ENCODE measurements at places on chromosomes 5 and 9. TPM values are rescaled to one million over a fixed set of nuclear protein-coding genes. Genes with fewer than 3 reads are reported as not detected.

The PKD2L2 gene
- 1.9 TPM for total RNA-seq

The SUSD3 gene
- 3.7 TPM for total RNA-seq

The PCDHB12 gene
- total RNA-seq = 4.8 TPM

The PRUNE2 gene
- 26.3 TPM for total RNA-seq

The CDKN2A gene
- total RNA-seq = not detected

The ARHGEF39 gene
- total RNA-seq = 1.0 TPM

The CAVIN4 gene
- 392 TPM for total RNA-seq

The SLC6A19 gene
- not detected for total RNA-seq

The EQTN gene
- total RNA-seq = 0.51 TPM

The CDKN2B gene
- 2.2 TPM for total RNA-seq

The LAMC3 gene
- 6.4 TPM for total RNA-seq

The KLHL3 gene
- total RNA-seq = 15.5 TPM

The BARHL1 gene
- total RNA-seq = not detected

The CD72 gene
- 1.7 TPM for total RNA-seq

The HAPLN1 gene
- total RNA-seq = 1.6 TPM

The GSN gene
- total RNA-seq = 824 TPM

The ABO gene
- 1.4 TPM for total RNA-seq
